ENCODE measurements at places on chromosomes 3 and 15. TPM values are rescaled to one million over a fixed set of nuclear protein-coding genes. Genes with fewer than 3 reads are reported as not detected.

PLXNB1 gene
- total RNA-seq = 44.8 TPM

LAMB2 gene
- total RNA-seq = 45.1 TPM

HCLS1 gene
- 45.0 TPM for total RNA-seq

ANKRD34C gene
- total RNA-seq = 0.14 TPM

PLSCR2 gene
- not detected for total RNA-seq

MITF gene
- 0.69 TPM for total RNA-seq

MAN2A2 gene
- 37.7 TPM for total RNA-seq

CHRD gene
- 3.7 TPM for total RNA-seq

ZMYND10 gene
- 1.1 TPM for total RNA-seq

HTR3E gene
- total RNA-seq = not detected

SLCO3A1 gene
- total RNA-seq = 15.7 TPM

FLNB gene
- total RNA-seq = 299 TPM

PSTPIP1 gene
- 1.0 TPM for total RNA-seq

DNAH12 gene
- total RNA-seq = 0.50 TPM

MED12L gene
- total RNA-seq = 11.8 TPM

ISLR2 gene
- 14.3 TPM for total RNA-seq

PFN2 gene
- 260 TPM for total RNA-seq

ACTL6A gene
- total RNA-seq = 49.2 TPM

SMCO1 gene
- not detected for total RNA-seq

ZNF385D gene
- 5.1 TPM for total RNA-seq

Data from motor neuron (in vitro differentiated cells).